Effector memory CD4-positive, alpha-beta T cell (primary cell): ENCODE measurements at places on chromosomes 7 and 10.

DNA sequence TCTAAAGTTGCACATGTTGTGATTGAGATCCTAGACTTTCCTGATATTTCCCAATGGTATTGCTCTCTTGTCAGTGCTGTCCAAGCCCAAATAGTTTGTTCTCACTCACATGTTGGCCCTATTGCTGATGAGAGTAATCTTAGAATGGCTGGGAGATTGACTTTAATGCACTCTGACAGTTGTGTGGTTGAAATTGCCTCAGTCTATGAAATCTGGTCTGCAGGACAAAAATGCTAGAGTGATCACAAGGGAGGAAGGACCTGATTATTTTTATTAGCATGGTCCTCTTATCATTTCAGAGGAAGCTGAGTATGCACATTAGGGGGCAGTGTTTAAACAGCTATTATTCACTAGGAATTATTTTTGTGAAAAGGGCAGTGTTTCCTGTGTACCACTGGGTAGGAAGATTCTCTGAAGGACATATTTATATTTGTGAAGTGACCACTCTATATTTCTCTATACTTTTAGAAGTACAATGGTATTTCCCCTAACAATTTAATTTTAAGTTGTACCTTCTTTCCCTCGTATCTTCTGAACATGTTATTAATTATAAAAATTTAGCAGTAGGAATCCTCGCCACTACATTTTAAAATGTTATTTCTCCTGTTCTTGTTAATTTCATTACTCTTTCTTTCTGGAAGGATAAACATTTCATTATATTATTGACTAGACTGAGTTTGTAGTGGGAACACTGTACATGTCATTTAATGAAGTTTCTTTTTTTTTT, 64.4 kb downstream of the SUGCT start:
- no peak for DNase-seq

- no peak for DNase-seq
Measured at GRCh38 chr10:17655567-17656146, 11.7 kb downstream of the STAM start.

DNA sequence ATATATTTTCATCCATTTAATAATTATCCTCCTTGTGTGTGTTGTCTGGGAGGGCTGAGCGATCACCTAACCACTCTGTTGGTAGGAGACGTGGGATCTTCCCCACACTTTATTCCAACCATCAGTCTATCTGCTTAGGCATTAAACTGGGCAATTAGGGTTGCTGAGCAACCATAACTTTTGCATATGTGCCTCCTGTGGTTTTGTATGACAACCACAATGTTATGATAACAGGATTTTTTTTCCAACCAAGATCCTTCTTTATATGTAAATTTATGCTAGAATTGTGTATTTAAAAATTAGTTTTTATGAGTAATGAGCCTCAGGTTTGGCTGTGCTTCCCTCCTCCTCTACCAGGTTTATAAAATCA, 495.0 kb upstream of the MGMT start:
- no peak for DNase-seq

DNA sequence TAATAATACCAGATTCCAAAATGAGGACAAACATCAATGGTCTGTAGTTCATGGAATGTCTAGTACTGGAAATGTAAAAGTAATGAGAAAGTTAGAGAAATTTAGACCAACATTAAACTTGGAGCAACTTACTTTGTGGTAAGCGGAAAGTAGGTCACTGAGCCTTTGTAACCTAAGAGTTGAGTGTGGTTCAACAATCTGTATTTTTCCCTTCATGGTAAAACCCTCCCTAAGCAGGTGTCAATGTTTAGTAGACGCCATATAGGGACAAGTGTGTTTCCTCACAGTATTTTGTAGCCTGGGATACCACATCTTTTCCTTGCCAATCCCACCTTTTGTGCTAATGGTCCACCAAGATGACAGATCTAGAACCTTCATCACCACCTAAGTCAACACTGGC, 67.3 kb upstream of the RSU1 start:
- DNase-seq: no peak

DNA sequence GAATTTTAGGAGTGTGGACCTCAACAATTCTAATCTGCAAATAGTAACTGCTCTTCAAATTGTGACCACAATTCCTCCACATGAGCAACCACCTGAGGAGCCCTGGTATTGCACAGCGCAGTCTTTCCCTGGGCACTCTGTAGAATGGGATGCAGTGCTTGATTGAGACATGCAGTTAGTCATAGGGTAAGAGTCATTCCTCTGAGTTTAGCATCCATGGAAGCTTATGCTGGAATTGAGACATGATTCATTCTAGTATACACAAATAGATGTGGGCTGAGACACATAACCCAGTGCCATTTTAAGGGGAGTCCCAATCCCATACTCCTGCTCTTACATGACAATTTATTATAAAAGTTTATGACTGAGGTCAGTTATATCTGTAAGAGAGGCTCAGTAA, 582.3 kb upstream of the CNTNAP2 start:
- DNase-seq: no peak

GRCh38 chr10:73774637-73775036, 7.2 kb upstream of the CHCHD1 start:
- DNase-seq: no peak

DNA sequence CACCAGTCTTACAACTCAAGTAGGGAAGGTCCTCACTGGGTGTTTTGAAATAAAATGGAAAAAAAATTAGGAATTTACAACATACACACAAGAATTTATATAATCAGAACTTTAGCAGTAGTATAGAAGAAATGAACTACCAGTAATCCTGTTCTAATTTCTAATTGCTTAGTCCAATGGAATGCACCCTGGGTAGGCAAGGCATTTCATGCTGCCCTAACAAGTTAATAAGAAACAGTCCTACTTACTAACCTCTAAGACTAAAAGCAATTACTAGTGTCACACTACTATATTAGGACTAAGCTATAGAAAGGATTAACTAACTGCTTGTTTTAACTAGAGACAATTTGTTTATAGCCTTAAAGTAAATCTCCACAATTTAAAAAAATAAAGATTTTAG, 158.1 kb downstream of the BTAF1 start:
- DNase-seq: no peak
